ENCODE measurements at places on chromosomes 5 and 9.

GRCh38 chr9:120441426-120442307, 138.3 kb downstream of the CDK5RAP2 start:
- no peak for DNase-seq

DNA sequence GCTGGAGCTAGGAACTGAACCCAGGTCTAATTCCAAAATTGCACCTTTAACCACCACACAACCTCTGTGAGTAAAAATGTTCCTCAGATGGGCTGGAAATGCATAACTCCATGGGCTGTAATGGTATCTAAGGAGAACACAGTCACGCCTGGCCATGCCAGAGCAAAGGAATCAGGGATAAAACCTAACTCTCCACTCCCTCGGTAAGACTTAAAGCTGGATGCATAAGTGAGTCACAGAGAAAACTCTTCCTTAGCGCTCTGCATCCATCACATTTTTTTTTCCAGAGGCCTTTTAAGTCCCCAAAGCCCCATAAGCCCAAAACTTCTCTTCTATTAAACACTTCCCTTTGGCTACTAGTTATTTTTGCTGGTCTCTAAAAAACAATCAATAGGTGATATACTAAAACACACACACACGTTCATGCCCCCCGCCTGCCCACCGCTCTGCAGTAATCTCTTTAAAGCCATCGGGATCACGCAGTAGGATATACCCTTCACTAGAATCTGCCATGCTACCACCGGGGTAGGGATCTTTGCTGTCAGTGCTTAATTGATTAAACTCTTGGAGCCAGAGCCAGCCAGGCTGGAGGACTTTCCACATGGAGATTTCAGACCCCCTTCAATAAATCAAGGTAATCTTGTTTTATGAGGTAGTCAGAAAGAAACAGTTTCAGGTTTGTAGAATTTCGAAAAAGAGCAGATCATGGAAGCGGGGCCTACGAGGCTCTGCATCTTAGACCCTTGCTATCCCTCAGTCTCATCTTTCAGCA, 212.9 kb downstream of the MAPKAP1 start:
- no peak for DNase-seq

- no peak for DNase-seq
Measured at GRCh38 chr5:82662340-82662739, 384.2 kb upstream of the RPS23 start.

- DNase-seq, result no peak
Measured at GRCh38 chr5:78065663-78066062, 228.8 kb downstream of the AP3B1 start.

DNA sequence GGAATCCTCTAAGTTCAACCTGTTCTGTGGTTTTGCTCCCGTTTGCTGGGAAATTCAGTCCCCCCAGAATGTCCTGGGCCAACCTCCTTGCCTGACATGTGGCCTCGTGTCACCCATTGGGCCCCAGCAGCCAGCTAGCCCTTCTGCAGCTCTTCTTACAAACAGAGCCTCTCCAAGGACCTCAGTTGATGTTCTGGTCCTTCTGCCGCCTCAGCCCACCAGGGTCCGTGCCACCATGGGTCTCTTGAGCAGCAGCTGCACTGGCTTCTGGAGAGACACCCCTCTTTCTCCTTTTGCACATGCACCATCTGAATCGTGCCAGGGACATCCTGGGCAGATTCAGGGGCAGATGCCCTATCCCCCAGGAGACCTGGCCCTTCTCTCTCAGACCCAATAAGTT, 85.0 kb downstream of the LMX1B start:
- DNase-seq, result no peak

GRCh38 chr5:116527582-116527981, 47.0 kb downstream of the SEMA6A start:
- no peak for DNase-seq

DNA sequence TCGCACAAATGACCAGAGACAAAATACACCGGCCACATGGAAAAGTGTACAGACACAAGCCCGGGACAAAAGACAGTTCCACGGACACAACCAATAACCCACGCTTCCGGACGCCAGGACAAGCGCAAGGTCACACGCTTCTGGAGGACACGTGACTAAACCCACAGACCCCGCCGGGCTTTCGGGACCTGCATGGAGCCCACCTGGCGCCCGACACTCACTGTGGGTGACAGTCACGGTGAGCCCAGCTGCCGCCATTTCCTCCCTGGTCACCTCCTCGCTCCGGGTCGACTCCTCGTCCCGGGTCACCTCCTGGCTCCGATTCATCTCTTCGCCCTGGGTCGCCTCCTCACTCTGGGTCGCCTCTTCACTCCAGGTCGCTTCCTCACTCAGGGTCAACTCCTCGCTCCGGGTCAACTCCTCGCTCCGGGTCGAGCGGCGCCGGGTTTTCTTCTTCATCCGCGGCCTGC, 470 bp downstream of the BAG1 start:
- peak; percentile 41 for DNase-seq

DNA sequence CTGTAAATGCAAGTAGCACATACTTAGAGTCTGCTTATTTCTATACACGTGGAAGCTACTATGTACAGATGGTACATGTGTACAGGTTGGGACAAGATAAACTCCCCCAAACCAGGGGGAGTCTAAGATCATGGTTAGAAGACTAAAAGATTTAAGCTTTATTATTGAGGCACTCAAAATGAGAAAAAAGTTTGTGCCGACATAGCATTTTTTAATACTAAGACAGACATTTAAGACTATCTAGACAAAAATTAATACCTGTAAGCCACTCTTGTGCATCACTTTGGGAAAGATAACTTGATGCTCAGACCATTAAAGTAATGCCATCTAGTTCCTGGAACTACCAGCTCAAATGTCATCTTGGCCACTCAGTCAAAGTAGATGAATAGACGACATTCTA, 279.4 kb downstream of the ARL15 start:
- no peak for DNase-seq

- no peak for DNase-seq
Measured at GRCh38 chr5:181133610-181134231, 2.8 kb upstream of the OR2V1 start.

- no peak for DNase-seq
Measured at GRCh38 chr5:176438959-176439757, 9.0 kb upstream of the FAF2 start.

- no peak for DNase-seq
Measured at GRCh38 chr5:115985802-115986757, 23.8 kb downstream of the LVRN start.

DNA sequence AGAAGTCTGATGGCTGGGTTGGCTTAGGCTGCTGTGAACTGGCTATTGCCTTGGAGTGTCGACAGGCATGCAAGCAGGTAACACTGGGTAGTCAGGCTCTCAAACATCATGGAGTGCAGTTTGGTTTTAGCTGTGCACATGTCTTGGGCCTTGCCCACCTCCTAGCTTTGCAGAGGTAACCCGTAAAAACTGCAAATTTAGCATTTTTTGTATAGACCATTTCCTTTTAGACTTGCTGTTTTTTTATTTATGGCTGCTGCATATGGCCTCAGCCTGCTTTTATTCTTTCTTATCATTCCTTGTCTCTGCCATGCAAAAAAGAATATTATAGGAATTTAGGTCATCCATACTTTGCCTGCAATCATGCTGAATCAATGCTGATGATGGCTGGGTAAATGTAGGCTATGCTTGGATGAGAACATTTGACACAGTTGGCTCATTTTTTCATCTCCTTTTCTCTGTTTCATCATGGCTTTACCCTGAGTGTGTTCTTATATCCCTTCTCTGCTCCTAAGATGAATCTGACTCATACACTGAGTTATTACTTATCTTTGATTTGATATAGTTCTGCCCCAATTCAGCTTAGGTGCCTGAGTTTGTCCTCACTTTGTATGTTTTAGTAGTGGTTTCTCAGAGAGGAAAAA, 27.2 kb downstream of the RECK start:
- DNase-seq, result no peak

DNA sequence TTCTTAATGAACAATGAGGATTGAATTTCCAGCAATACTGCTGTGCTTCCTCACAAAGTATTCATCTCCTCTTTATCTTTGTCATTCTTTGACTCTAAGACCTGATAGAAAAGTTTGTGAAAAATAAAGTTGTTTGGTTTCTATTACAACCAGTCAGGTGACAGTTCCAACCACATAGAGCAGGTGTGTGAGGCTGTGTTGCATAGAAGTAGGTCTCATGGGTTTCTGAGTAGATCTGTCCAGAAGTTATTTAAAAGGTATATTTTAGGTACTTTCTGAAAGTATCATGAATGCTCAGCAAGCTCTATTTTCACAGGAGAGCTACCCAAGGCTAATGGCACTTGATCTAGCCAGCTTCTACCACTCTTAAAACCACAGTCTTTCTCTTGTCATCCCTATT, 637.0 kb downstream of the DNAH5 start:
- no peak for DNase-seq

DNA sequence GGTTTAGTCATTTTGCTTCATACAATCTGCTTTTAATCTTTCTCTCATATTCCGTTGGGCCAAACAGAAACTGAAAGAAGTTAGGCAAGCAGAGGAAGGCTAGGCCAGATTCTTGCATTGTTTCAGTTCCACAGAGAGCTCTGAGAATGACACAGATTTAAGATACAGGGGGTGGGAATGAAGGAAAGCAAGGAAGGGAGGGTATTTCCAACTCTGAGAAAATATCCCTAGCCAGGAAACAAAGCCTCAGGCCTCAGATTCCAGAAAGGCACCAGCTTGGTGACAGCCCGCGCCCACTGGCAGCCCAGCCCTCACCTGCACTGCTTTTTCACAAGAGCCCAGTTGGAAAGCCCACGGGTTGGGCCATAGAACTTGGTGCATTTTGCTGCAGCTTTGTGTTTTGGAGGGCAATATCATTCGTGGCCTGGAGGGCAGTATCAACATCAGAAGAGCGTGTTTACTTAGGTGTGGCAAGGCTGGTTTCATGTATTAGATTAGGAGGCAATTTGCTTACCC, 63.5 kb downstream of the ENC1 start:
- no peak for DNase-seq

DNA sequence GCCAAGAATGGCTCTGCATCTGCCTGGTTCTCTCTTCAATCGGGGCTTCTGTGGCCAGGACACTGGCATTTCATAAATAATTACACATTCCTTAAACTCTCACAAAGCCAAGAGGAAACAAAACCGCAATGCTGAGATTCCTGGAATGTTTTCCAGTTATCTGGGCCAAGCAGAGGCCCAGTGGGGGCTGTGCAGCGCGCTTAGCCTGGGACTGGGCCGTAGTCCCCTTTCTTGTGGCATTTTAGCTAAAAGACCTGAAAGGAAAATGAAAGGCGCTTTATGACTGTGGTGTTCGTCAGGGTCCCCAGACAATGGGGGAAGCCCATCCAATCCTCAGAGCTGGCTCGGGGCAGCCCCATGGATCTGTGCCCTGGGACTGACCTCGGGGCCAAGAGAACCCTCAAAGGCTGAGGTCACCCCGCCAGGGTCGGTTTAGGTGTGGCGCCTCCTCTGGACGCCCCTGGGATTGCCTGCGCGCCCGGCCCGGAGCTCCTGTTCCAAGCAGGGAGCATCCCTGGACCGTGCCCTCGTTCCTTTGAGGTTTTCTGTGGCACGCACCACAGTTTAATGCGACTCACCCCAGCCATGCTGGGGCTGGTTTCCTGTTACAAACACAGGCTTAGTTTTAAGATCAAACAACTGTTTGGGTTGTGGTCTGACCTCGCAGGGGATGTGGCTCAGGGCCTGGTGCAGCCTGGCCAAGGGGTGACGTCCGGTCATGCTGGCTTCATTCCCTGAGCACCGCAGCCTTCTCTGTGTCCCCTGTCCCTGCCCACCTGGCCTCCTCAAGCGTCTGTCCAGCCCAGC, 51.5 kb upstream of the NKD2 start:
- peak; percentile 39 for DNase-seq

GRCh38 chr9:93636172-93636661, 59.8 kb downstream of the PHF2 start:
- no peak for DNase-seq

DNA sequence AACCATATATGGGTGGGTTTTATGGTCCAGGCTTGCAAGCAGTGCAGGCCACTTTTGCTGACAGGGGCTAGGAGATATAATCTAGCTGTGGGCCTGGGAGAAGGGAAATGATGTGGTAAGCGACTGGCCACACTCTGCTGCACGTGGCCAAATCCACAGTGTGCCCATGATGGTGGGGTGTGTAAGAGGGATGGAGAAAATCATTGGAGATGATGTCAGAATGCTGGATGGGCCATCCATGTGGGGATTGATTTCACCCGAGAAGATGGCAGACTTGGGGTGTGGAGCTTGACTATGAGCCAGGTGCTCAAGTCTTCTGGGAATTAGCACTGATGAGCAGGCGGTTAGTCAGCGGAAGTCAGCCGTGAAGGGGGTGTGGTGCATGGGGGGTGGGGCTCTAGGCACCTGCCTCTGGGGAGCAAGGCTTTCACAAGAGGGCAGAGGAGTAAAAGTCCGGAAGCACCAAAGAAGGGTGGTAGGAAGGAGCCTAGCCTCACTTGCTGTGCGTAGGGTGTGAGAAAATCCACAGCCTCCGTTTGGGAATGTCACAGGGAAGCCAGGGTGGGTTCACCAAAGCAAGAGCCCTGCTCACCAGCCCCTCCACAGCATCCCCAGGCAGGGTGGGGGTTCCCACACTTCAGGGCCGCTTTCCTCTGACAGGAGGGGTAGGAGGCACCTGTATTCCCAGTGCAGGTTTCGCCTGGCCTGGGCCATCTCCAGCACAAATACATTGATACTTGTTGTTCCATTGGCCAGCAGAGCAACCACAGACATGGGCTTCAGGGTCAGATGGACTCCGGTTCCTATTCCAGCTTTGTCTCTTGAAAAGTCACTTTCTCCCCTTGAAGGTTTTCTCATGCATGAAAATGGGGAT, 44.5 kb upstream of the ANGPTL2 start:
- no peak for DNase-seq

DNA sequence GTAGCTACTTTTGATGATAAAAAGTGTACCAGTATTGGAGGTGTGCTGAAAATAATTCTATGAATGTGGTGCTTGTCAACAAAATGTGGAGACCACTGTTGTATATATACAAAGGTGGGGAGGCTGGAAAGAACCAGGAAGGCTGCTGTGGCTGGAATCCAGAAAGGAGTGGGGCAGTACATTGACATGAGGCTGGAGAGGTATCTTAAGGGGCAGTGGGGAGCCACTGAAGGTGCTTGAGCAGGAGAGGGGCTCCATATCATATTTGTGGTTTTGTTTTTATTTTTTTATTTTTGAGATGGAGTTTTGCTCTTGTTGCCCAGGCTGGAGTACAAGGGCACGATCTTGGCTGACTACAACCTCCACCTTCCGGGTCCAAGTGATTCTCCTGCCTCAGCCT, 87.9 kb upstream of the NEURL1B start:
- no peak for DNase-seq

- no peak for DNase-seq
Measured at GRCh38 chr5:143601917-143602333, 198.4 kb upstream of the NR3C1 start.

- DNase-seq, result no peak
Measured at GRCh38 chr9:126154869-126155268, 171.8 kb upstream of the MVB12B start.

- no peak for DNase-seq
Measured at GRCh38 chr9:38662763-38663593, 42.6 kb upstream of the ANKRD18A start.

DNA sequence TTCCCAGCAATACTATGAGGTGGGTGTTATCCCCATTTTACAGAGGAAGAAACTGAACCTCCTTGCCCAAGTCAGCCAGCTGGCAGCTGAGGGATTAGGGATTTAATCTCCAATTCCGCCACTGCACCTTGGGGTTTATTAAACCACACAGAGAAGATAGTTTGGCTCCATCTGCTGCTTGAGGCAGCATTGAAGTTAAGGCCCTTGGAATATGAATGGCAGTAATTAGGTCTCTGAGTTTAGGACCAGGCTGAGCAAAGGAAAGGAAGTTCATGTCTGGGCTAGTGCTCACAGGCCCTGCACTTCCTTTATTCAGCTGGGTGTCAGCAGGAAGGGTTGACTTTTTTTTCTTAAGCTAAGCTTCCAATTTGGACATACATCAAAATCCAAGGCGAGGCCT, 86.9 kb upstream of the GDNF start:
- no peak for DNase-seq

- no peak for DNase-seq
Measured at GRCh38 chr5:175800656-175801081, 70.7 kb upstream of the CPLX2 start.

All from T-helper 2 cell (primary cell).